ENCODE measurements at places on chromosomes 12 and 14. TPM values are rescaled to one million over a fixed set of nuclear protein-coding genes. Genes with fewer than 3 reads are reported as not detected.

GPX2 gene
- total RNA-seq: not detected

DNA sequence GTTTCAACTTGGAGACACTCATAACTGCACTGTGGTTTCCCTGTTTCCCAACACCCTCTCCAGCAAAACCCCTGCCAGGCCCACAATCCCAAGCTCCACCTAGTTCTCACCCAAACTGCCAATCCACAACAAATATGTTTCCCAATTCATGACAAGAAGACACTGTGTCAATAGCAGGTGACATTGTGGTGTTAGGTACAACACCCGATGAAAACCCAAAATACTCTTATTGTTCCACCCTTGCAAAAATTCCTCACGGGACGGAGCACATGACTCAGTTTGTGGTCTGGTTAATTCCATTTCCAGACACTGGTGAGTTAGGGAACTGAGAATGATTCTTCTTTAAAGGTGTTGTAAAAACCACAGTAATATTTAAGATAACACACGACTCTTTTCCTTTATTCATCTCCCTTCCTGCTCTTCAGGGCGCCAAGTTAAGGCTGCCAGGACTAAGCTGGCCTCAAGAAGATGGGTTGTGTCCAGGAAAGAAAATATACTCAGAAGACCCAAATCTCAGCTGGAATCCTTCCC lies 735.5 kb downstream of the MED13L start:
- no peaks in the 10 kb centered on the region for H3K4me1 ChIP-seq
- H3K36me3 ChIP-seq: no peaks in the 10 kb centered on the region
- no peak overlapping the region for H3K4me3 ChIP-seq
- no peaks in the 10 kb centered on the region for H3K27me3 ChIP-seq
- H3K27ac ChIP-seq: no peak overlapping the region
- no peak for DNase-seq

GRCh38 chr14:104392396-104393198 lies 187.0 kb upstream of the C14orf180 start:
- peaks cover 3% of the 10 kb centered on the region for H3K36me3 ChIP-seq
- H3K4me1 ChIP-seq: peaks cover 36% of the 10 kb centered on the region
- peak overlapping the region; percentile 63 for H3K27ac ChIP-seq
- peak; percentile 28 for DNase-seq
- peak overlapping the region; percentile 39 for H3K4me3 ChIP-seq

CATSPERB gene
- total RNA-seq: 1.9 TPM

- peaks cover 27% of the 10 kb centered on the region for H3K4me1 ChIP-seq
- DNase-seq: no peak
- no peaks in the 10 kb centered on the region for H3K27me3 ChIP-seq
- no peak overlapping the region for H3K27ac ChIP-seq
Measured at GRCh38 chr14:20455355-20456300, 602 bp downstream of the APEX1 start.

DNA sequence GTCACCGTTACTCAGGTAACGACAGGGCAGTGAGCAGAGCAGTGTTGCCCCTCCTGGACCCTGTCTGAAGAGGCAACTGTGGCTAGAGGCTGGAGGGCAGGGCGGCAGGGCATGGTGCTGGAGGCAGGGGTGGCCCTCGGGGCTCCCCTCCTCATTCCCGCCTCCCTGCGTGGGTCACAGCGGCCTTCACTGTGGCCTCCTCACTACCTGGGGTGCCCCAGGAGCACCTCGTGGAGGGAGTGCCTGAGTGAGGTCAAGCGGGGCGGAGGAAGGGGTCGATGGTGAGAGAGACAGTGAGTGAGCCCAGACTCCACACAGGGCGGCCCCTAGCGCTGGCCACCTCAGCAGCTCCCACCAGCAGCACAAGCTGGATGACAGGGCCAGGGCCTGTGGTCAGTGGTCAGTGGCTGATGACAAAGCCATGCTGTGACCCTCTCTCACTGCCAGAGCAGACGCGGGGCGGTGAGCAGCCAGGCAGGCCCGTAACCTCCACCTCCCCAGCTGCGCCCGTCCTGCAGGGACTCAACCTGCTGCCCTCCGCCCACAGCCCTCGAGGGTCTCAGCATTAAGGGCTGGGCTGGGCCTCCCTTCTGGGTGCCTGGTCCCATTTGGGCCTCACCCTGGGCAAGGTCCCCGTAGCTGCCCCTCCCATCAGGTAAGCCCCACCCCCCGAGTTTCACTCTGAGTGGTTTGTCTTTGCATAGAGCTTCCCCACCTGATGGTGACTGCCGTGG lies 17.8 kb downstream of the GPR132 start:
- H3K4me3 ChIP-seq: no peak overlapping the region
- peaks cover 14% of the 10 kb centered on the region for H3K4me1 ChIP-seq
- no peak overlapping the region for H3K27ac ChIP-seq
- peaks cover 5% of the 10 kb centered on the region for H3K27me3 ChIP-seq

COX8C gene
- total RNA-seq: not detected

KRT75 gene
- total RNA-seq: not detected

DNA sequence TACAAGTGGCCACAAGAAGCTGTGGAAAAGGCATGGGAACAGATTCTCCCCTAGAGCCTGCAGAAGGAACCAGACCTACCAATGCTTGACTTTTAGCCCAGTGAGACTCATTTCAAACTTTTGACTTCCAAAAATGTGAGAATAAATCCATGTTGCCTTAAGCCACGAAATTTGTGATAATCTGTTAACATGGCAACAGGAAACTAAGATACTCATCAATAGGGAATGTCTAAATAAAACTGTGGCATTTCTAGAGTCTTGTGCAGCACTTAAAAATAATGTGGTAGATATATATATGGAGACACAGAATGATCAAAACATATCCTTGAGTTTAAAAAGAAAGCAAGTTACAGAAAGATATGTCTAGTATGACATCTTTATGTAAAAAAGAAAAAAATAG lies 12.0 kb downstream of the HECTD4 start:
- H3K36me3 ChIP-seq: peaks cover 3% of the 10 kb centered on the region
- H3K4me3 ChIP-seq: no peak overlapping the region
- no peaks in the 10 kb centered on the region for H3K27me3 ChIP-seq

GRCh38 chr14:66009089-66009488 lies 477.1 kb upstream of the CCDC196 start:
- no peak for DNase-seq
- peaks cover 20% of the 10 kb centered on the region for H3K27me3 ChIP-seq
- no peak overlapping the region for H3K27ac ChIP-seq
- peaks cover 4% of the 10 kb centered on the region for H3K4me1 ChIP-seq

- DNase-seq: no peak
- no peaks in the 10 kb centered on the region for H3K27me3 ChIP-seq
- H3K36me3 ChIP-seq: no peaks in the 10 kb centered on the region
- no peak overlapping the region for H3K27ac ChIP-seq
Measured at GRCh38 chr12:131383291-131383690, 327.6 kb upstream of the SFSWAP start.

DNA sequence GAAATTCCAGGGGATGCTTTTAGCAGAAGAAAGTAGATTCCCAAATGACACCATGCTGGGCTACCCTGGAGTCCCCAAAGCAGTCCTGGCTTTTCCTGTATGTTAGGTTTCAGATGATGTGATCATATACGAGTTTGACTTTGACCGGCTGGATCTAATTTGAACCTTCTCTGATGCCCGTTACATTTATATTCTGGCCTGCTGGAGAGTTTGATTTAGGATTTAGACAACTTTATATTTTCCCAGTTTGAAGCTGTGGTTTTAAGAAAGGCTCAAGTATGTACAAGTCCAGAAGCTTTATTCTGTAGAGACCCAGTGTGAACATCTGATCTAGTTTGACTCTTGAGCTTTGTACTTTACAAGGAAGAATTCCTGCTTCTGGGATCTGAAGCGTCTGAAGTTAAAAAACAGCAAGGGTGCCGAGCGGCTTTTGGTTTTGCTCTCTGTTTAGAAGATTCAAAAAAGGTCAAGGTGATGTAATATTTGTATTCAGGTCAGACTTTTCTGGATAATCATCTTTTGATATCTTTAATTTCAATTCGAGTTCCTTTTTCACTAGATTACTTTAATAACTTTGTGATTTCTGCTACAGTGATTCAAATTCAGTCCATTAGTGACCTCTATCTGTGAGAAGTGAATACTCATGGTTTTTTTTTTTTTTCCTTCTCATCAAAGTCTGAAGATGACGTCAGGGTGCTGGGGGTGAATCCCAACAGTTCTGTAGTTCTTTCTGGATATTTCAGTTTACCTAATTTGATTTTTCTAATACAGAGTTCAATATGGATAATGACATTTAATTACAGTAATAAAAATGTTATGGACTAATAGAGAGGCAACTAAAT lies 6.3 kb downstream of the FLRT2 start:
- H3K4me1 ChIP-seq: peaks cover 15% of the 10 kb centered on the region
- H3K27me3 ChIP-seq: peaks cover 42% of the 10 kb centered on the region
- no peaks in the 10 kb centered on the region for H3K36me3 ChIP-seq

RASSF8 gene
- 0.33 TPM for total RNA-seq

DNA sequence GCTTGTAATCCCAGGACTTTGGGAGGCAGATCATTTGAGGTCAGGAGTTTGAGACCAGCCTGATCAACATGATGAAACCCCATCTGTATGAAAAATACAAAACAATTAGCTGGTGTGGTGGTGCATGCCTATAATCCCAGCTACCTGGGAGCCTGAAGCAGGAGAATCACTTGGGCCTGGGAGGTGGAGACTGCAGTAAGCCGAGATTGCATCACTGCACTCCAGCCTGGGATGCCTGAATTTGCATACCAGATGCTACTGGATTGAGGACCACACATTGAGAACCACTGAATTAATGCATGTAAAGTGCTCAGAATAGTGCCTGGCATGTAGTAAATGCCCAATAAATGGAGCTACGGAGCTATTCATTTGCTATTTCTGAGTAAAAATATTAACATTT lies 14.9 kb upstream of the MYH7 start:
- no peak for DNase-seq
- H3K27ac ChIP-seq: no peak overlapping the region
- peaks cover 27% of the 10 kb centered on the region for H3K27me3 ChIP-seq
- peaks cover 11% of the 10 kb centered on the region for H3K4me1 ChIP-seq
- H3K36me3 ChIP-seq: peaks cover 2% of the 10 kb centered on the region
- H3K4me3 ChIP-seq: no peak overlapping the region

SGPP1 gene
- total RNA-seq: 14.7 TPM

- no peak overlapping the region for H3K4me3 ChIP-seq
- H3K27ac ChIP-seq: no peak overlapping the region
- peaks cover 4% of the 10 kb centered on the region for H3K36me3 ChIP-seq
- no peak for DNase-seq
Measured at GRCh38 chr12:32211066-32211899, 104.6 kb downstream of the BICD1 start.

DNA sequence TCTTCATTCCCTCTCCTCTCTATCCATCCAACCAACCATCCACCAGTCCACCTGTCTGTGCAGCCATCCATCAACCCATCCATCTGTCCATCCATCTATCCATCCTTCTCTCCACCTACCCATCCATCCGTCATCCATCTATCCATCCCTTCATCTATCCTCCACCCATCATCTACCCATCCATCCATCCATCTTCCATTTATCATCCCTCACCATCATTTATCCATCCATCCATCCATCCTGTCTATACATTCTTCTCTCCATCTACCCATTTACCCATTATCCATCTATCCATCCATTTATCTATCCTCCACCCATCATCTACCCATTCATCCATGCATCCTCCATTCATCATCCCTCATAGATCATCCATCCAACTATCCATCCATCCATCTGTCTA lies 24.4 kb downstream of the AACS start:
- no peaks in the 10 kb centered on the region for H3K27me3 ChIP-seq
- H3K4me3 ChIP-seq: no peak overlapping the region
- peaks cover 2% of the 10 kb centered on the region for H3K36me3 ChIP-seq
- no peak overlapping the region for H3K27ac ChIP-seq
- no peak for DNase-seq

Measured in activated naive CD8-positive, alpha-beta T cell treated with anti-CD3 and anti-CD28 coated beads, Interleukin-2, amount 10 ng/mL, durations not matched to agents 7 days and 5 days (primary cell).